Activated naive CD8-positive, alpha-beta T cell treated with anti-CD3 and anti-CD28 coated beads, Interleukin-2, amount 50 U/mL, for 24 hours (primary cell): ENCODE measurements at places on chromosomes 5 and 9.
A peak's percentile ranks its signal among the peaks of the same experiment; 100 is the strongest.

- DNase-seq: no peak
These were observed 244.6 kb upstream of the EFNA5 start for GRCh38 chr5:107915176-107915812.

DNA sequence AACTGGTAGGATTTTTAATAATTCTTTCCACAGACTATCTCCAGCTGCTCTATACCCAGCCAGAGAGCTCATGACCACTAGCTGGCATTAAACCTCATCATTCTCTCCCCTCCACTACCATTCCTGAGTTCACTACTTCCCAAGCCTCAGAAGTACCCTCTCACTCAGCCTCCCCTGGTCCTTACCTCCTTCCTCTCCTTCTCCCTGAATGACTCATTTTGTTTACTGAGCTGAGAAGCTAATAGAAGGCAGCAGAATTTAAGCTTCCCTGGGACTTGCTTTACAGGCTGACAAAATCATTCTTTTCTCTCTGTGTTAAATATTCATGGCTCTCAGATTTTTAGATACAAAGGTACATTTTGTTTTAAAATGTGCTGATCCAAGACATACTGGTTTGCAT is 305.4 kb downstream of the TLR4 start:
- no peak for DNase-seq

DNA sequence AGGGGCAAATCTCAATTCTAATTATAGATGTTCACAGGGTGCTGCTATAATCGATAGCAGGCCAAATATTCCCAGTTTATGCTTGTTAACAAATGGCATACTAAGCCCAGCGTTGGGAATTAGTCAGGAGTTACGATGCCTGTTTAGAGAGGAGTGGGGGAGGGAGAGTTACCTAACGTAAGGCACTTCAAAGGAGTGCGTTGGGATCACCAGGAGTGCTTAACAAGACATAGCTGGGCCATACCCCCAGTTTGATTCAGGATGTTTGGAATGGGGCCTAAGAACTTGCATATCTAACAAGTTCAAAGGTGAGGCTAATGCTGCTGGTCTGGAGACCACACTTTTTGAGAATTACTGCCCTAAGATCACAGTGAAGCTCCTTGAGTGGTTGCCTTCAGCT is 14.5 kb upstream of the SRP19 start:
- DNase-seq: no peak

DNA sequence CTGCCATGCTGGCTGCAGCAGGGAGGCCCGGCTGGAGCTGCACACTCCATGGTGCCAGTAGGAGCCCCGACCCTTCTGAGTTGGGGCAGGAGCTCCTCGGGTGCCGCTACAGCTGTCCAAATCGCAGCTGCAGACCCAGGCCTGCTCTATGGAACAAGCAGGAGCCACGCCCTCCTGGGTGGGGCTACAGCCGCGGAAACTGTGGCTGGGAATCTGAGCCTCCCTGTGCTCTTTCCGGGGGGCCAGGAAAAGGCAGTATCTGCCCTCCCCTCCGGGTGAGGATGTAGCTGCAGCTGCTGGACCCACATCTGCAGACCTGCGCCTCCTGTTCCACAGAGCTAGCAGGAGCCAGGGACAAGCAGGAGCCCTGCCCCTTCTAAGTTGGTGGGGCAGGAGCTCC is 278.9 kb upstream of the ACTBL2 start:
- no peak for DNase-seq

DNA sequence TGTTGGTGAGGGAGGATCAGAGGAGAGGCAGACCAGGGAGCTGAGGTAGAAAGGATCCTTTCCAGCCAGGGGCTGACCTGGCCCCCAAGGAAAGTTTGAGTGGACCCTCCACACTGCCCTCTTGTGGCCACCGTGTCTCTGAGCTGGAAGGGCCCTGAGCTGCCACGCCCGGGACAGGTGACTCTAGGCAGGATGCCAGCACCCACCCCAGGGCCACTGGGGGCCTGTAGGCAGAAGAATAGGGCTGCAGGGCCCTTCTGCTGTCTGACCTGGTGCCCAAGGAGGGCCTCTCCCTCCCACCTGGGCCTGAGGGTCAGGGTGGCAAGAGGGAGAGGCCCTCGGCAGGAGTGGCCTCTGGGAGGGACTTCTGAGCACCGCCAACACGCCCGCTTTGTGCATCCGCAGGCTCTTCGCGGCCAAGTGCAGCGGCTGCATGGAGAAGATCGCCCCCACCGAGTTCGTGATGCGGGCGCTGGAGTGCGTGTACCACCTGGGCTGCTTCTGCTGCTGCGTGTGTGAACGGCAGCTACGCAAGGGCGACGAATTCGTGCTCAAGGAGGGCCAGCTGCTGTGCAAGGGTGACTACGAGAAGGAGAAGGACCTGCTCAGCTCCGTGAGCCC is 76.8 kb downstream of the LMX1B start:
- DNase-seq: peak; percentile 75
